ENCODE measurements at places on chromosomes 7 and 10. TPM values are rescaled to one million over a fixed set of nuclear protein-coding genes. Genes with fewer than 3 reads are reported as not detected.

The MRC1 gene
- 250 TPM for total RNA-seq

- DNase-seq = no peak
These were observed 159.6 kb upstream of the SLC26A5 start for GRCh38 chr7:103605640-103606039.

DNA sequence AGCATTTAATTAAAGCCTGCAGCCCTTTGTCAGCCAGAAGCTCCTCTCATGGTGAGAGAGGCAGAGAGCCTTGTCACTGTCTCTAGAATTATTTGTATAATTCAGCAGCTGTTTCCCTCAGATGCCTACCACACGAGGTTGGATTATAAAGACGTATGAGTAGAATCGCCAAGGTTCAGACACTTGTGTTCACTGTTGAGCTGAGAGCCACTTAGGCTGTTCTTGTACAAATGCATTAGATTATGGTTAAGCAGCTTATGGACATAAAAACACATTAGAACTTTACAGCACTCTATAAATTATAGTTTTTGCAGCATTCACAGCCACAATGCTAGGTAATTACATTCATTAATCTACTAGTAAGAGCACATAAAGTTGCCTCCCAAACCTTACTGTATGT, 282.6 kb downstream of the AUTS2 start:
- no peak for DNase-seq

The MCM10 gene
- 9.6 TPM for total RNA-seq

DNA sequence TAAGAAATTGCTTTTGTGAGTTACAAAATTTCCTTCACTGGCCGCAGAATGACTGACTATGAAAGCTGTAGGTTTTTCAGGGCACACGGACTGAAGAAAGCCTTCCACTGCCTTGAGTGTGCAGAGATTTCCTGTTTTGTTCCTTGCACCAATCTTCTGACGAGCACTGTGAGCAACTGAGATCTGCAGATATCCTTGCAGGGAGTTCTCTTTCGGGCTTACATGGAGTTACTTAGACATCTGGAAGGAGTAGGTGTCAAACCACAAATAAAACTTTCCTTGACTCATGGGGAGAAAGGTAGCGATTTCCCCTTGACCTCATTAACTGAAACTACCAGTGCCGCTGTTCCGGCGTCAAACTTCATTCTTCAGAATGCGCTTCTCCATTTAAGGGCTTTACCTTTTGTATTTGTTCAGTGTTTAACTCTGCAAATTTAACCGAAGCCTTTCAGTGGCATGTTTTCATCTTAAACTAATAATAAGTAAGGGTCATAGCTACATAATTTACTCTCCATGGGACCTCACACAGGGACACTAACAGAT, 1175.3 kb downstream of the GATA3 start:
- no peak for DNase-seq

GRCh38 chr7:70630440-70630817, 501.5 kb upstream of the GALNT17 start:
- DNase-seq = no peak

- no peak for DNase-seq
These were observed 53.9 kb downstream of the SHH start for GRCh38 chr7:155758348-155758747.

DNA sequence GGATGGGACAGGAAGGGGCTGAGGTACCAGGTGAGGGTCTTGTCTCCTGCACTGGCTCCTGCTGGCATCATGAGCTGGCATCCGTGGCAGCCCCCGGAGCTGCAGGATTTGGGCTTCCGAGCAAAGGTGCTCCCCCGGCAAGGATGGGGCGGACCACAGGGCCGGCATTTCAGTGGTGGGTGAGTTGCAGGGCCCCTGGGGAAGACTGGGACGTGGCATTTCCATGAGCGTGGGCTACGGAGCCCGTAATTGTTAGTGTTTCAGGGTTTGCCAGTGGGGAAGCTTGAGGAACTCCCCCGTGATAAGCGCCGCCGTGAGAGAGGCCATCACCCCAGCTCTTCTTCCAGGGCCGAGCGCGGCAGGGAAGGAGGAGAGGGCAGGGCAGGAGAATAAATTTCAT, 235.6 kb downstream of the MGMT start:
- DNase-seq = no peak

Data from dermis microvascular lymphatic vessel endothelial cell (primary cell).